ENCODE measurements at places on chromosomes 1 and 21.

- peak; percentile 5 for DNase-seq
Measured at GRCh38 chr1:188599313-188599712, 1770.6 kb downstream of the PLA2G4A start.

GRCh38 chr1:88998716-88999115 is 6.3 kb upstream of the KYAT3 start:
- peak; percentile 90 for DNase-seq

GRCh38 chr1:6904476-6905170 is 119.4 kb downstream of the CAMTA1 start:
- no peak for DNase-seq

DNA sequence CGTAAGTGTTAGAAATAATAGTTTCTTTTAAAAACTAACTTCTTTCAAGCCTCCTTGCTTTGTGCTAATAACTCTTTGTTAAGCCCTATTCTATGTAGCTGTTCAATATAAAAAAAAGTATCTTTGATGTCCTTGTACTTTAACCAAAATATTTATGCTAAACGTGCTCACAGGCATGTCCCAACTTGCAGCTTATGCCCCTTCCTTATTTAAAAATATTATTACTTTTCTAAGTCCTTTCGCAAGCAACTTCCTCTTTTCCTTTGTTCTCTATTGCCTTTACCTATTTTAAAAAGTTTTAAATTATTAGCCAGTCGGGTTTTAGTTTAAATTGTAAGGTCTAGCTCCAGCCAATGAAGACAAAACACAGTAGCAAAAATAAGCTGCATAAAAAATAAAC is 43.4 kb upstream of the NBPF3 start:
- peak; percentile 41 for DNase-seq

GRCh38 chr1:6358757-6359201 is 34.8 kb downstream of the ACOT7 start:
- DNase-seq, result peak; percentile 79

- no peak for DNase-seq
Measured at GRCh38 chr1:7009741-7010525, 224.7 kb downstream of the CAMTA1 start.

GRCh38 chr1:18644446-18644845 is 13.8 kb downstream of the PAX7 start:
- DNase-seq, result no peak

DNA sequence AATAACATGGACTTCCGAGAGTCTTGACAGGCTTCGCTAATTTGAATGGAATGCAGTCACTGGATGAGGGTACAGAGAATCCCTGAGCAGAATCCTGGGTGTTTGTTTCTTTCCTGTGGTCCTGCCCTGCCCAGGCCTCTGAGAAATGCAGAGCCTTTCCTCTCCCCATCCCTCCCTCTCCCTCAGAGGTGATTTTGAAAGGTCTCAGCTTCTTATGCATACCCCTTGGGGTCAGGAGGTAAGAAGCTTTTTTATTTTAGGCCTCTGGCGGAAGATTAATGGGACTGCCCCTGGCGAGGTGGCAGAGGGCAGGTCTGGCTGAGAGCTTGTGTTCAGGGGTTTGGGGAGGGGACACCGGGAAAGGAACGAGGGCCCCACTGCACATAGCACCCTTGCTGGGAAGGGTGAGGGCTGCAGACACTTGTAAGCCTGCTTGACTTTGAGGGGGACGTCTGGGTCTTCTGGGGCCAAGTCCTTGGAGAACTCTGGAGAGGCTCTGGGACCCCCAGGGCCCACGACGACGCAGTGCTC is 116.5 kb upstream of the SLC45A1 start:
- no peak for DNase-seq

- DNase-seq, result no peak
Measured at GRCh38 chr1:104726917-104727316, 977.2 kb downstream of the AMY1C start.

DNA sequence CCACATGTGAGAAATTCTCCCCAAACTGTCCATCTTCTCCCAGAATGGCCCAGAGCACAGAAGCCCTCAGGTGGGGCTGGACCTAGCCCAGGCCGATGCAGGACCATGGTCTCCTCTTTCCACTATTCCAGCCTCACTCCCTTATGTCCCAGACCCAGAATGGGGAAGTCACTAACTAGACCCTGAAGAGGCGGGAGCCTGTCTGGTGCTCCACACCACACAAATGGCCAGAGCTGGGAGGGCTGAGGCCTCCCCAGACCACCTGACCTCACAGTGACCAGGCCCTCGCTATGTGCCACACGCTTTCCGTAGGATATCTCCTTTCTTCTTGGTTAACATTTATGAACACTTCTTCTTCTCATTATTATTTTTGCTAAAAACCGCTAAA is 54.9 kb upstream of the EDN2 start:
- DNase-seq, result no peak

DNA sequence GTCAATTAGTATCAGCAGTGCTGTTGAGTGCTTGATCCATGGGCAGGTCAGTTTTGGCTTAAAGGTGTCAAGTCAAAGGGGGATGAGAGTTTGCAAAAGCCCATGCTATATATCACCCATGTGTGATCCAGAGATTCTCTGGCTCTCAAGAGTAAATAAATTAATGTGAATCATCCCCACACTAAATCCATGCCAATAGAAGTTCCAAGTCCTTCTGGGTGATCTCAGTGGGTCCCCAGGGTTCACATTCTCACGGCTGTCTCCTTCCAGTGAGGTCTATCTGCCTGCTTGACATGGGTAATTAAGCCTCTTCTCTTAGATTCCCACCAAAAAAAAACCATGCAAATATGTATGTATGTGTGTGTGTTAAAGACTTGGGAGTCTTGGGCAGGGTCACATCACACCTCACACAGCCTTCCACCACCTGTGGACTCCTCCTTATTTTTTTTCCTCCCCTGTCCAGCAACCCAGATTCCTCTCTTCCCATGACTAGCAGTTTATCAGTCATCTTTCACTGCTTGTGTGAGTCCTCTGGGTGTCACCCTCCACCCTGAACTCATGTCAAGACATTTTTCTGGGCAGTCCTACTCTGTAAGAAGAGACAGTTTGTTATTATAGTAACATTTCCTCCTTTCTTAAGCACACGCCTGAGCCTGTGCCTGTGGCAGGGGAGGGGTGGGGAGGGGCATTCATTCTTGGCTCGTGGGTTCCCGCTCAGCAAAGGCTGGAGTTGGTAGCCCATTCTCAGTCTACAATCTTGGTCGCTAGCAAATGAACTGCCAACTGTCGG is 14.3 kb upstream of the S100A11 start:
- DNase-seq, result peak; percentile 39

GRCh38 chr1:25704267-25704691 is 87.7 kb downstream of the MAN1C1 start:
- peak; percentile 61 for DNase-seq

DNA sequence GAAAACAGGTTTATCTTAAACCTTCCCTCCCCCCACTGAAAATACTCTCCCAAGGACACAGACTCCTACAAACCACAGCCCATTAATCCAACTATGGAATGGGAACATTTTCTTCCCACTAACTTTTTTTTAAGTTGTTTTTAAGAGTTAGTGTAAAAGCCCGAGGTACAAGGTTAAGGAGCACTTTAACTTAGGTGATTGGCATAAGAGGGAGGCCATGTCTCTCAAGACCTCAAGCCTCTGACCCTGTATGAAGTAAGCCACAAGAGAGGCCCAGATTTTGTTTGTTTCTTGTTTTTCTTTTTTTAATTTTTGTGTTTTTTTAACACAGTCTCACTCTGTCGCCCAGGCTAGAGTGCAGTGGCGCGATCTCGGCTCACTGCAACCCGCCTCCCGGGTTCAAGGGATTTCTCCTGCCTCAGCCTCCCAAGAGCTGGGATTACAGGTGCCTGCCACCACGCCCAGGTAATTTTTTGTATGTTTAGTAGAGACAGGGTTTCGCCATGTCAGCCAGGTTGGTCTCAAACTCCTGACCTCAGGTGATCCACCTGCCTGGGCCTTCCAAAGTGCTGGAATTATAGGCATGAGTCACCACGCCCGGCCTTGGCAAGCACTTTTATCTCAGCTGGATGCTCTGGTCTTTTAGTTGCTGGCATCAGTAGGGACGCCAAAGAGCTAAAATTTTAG is 14.4 kb downstream of the ARMH1 start:
- no peak for DNase-seq

DNA sequence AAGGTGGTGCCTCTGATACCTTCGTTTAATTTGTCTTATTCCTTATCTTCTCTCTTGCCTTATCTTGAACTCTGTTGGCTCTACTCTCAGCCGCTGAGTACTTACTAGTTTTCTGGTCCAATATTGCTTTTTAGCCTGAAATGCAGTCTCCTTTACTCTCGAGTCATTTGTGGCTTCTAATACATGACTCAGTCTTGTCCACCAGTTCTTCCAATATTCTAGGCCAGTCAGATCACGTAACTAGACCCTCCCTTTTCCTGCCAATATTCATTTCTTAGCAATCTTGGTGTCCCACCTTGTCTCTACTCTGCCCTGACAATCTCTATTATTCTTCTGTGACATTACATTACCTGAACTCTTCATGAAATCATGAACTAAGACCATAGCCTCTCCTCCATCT is 555.8 kb downstream of the DPYD start:
- DNase-seq, result no peak

DNA sequence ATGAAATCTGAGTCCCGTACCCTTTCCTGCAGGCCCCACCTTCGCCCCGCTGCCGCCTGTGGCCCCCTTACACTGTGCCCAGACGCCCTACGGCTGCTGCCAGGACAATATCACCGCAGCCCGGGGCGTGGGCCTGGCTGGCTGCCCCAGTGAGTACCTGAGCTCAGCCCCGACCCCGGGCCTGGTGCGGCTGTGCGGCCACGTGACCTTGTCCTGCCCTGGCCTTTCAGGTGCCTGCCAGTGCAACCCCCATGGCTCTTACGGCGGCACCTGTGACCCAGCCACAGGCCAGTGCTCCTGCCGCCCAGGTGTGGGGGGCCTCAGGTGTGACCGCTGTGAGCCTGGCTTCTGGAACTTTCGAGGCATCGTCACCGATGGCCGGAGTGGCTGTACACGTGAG is 25.2 kb downstream of the AGRN start:
- DNase-seq, result no peak

- no peak for DNase-seq
Measured at GRCh38 chr1:155131285-155131684, 3.6 kb downstream of the EFNA1 start.

DNA sequence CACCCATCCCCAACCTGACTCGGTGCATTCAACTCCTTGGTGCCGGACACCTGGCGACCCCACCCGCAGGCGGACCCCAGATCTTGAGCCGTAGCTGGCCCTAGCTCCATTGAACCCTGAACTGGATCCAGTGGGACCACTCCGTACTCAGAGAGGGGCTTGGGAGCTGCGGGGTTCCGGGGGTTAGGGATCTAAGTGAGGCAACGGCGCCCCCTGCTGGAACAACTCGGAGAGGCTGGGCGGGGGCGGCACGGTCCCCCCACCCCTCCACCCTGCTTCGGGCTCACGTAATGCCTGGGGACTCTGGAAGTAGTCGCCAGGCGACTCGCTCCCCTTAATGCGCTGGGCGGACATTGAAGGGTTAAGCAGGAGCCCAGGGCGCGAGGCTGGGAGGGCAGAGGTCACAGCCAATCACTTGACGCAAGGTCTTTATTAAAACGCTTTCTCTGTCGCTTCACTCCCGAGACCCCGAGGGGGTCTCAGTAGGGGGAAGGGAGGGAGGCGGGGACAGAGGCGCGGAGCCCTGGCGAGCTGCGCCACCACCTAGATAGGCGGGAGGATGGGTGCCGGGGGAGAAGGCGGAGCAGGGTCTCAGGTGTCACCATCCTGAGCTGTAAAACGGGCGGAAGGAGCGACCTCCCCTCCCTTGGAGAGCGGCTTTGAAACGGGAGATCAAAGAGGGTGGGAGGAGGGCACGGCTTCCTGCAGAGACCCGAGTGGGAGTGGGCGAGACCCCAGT is 704 bp upstream of the CRABP2 start:
- peak; percentile 71 for DNase-seq

DNA sequence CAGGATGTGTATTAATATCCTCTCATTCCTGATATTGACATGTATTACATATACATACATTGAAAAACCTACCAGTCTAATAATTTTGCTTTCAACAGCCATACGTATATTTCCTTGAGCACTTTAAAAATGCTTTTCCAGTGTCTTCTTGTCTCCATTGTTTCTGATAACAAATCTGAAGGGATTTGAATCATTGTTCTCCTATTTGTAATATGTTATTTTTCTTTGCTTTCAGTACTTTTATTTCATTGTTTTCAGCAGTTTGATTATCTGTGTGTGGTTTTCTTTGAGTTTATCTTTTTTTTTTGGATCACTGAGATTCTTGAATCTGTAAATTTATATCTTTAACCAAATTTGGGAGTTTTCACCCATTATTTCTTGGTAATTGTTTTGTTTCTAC is 65.3 kb downstream of the RABGAP1L start:
- DNase-seq, result no peak

All from hematopoietic multipotent progenitor cell treated with erythropoietin and hydrocortisone succinate and interleukin-3 and kit ligand, for 4 days (in vitro differentiated cells).